ENCODE measurements at places on chromosomes 12 and 14.

GRCh38 chr12:10716704-10717315 lies 6.3 kb downstream of the YBX3 start:
- DNase-seq, result no peak

GRCh38 chr12:124864326-124864752 lies 675 bp upstream of the SCARB1 start:
- DNase-seq, result no peak

GRCh38 chr14:80310938-80311750 lies 99.8 kb upstream of the DIO2 start:
- DNase-seq, result no peak

DNA sequence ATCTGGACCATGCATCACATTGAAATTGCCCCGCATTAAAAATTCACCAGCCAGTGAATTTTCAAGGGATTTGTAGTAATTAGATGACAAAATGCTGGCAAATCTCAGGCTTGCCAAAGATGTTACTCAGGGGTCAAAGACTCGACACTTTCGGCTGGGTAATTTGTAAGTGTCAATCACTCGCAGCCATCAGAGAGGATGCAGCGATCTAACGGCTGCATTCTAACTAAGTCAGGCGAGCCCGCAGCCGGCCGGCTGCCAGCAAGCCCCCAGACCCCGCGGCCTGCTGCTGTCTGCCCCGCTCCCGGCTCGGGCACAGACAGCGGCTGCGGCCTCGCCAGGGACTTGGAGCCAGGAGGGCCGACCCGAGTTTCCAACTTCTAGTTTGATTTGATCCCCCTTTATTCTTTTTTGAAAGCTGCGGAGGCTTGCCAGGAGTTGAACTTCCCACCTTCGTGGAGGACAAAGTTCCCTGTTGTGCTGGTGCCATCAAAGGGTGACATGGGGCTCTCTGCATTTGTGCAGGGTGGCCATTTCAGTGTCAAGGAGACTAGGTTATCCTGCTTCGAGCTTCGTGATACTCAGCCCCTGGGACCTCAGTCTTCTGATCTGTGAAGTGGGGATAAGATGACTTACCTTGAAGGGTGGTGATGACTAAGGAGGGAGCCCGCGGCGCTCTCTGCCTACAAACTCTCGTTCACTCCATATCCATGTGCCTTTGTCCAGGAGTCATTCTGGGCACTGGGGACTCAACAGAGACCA lies 169.9 kb downstream of the RBM19 start:
- DNase-seq, result no peak

DNA sequence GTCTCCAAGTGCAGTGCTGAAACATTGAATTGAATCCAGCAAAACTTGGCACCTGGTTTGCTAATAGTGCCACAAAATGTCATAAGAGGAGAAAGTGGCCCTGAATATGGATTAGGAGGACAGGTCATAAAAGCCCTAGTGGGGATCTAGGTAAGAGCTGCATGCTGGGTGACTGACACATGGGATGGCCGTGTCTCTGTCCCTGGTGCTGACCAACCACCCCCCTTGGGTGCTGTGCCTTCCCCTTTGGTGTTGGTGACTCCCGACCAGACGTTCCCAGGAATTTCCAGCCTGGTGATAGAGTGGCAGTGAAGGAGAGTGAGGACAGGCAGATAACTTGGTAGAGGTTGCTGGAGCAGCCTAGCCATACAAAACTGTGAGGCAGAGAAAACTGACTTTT lies 142.8 kb downstream of the VRK1 start:
- DNase-seq, result no peak

DNA sequence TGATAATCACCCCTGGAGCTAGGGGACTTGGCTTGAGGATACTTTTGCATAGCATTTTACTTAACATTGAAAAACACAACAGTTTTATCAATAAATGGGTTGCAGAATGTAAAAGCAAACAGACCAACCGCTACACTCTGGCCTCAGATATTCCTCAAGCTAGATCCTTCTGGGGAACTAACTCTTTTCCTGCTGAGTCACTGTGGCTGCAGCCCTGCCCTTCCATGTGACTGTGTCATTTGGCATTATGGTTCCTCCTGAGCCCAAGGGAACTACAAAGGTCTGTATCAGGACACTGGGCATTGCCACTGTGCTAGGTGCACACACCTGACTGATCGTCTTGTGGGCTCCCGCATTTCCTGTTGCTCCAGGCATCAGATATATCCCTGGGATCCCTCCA lies 56.6 kb downstream of the TTC9 start:
- no peak for DNase-seq

DNA sequence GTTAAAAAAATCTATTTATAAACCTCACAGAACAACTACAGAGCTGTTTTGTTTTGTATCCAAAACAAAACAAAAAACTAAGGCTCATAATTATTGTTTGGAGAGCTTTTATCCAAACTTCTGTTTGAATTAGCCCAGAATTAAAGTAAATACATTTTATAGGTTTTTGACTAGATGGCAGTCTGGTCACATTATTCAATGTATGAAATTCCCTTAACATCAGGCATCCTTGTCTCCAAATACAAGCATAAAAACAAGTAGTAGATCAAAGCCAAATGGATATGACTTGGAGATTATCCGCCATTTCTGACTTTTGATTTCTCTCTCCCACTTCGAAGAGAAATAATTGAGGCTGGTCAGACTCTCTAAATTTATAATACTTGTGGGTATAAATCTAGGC lies 63.5 kb downstream of the SLC38A1 start:
- DNase-seq, result no peak

DNA sequence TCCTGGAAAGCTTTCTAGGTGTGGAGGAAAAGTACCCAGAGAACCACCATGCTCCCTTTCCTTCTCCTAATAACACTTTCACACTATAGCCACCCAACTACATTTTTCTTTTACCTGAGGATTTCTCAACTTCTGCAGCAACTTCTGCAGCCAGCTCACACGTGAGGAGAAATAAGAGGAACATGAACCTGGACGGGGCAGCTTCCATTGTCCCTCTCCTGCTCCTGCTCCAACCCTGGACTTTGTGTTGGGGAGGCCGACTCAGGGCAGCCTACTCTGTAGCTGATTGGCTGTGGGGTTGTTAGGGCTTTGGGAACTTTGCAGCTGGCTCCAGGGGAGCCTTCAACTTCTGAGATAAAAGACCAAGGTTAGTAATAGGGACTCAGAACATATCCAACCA lies at the start of gene ERP27:
Gene ERP27 (minus strand): TSS at position 237 of the 400 bp plus-strand sequence. CDS start 29 bp downstream, at position 208.
- no peak for DNase-seq

Data from T-helper 2 cell (primary cell).